ENCODE measurements at places on chromosomes 3 and 15. TPM values are rescaled to one million over a fixed set of nuclear protein-coding genes. Genes with fewer than 3 reads are reported as not detected.

Gene ZNF710
- 6.6 TPM for total RNA-seq

Gene MITF
- 3.8 TPM for total RNA-seq

Gene PGBD4
- total RNA-seq: 1.9 TPM

Gene STRC
- total RNA-seq: not detected

Gene HTR3E
- total RNA-seq: not detected

Gene MME
- 13.9 TPM for total RNA-seq

Gene MED12L
- total RNA-seq: under 0.01 TPM

Gene SNTN
- not detected for total RNA-seq

Gene CAMKV
- not detected for total RNA-seq

Gene APEH
- 87.7 TPM for total RNA-seq

Gene DUT
- 39.7 TPM for total RNA-seq

Gene ZNF660
- 0.49 TPM for total RNA-seq

Gene PIERCE2
- total RNA-seq: 0.32 TPM

Gene SPTBN5
- 5.2 TPM for total RNA-seq

Gene IL12A
- 0.76 TPM for total RNA-seq

Gene IL5RA
- not detected for total RNA-seq

Gene UROC1
- total RNA-seq: not detected

Gene CSPG4
- total RNA-seq: 4.7 TPM

Gene CGNL1
- 1.9 TPM for total RNA-seq

Gene TGM5
- total RNA-seq: not detected

Gene EPHA6
- total RNA-seq: 0.13 TPM

Gene ZNF774
- 2.3 TPM for total RNA-seq

Gene TLNRD1
- 10.5 TPM for total RNA-seq

Gene ARHGEF26
- total RNA-seq: 1.3 TPM

Gene FGD5
- total RNA-seq: 141 TPM

Gene GPR27
- not detected for total RNA-seq

Gene MYRIP
- total RNA-seq: 11.6 TPM

Gene SLC28A1
- not detected for total RNA-seq

Gene LMAN1L
- total RNA-seq: not detected

Gene TOP2B
- 56.5 TPM for total RNA-seq

Gene SYNPR
- total RNA-seq: not detected

Gene MRPS22
- total RNA-seq: 63.6 TPM

Gene CX3CR1
- not detected for total RNA-seq

Gene LRCH3
- total RNA-seq: 90.9 TPM

Gene PLA2G4E
- not detected for total RNA-seq

Gene PRICKLE2
- total RNA-seq: 2.2 TPM

Gene ROPN1B
- not detected for total RNA-seq

Gene CPN2
- total RNA-seq: not detected

Gene ZNF80
- total RNA-seq: not detected

Gene SAMD7
- not detected for total RNA-seq

Gene CHRNA7
- 1.1 TPM for total RNA-seq

Gene ZFAND6
- total RNA-seq: 158 TPM

Gene LRRC3B
- total RNA-seq: not detected

Gene FGF7
- not detected for total RNA-seq

Gene LRRIQ4
- not detected for total RNA-seq

Gene CASR
- not detected for total RNA-seq

Gene UMPS
- 39.0 TPM for total RNA-seq

Gene RNF13
- 51.2 TPM for total RNA-seq

Gene CHL1
- not detected for total RNA-seq

Gene CYP1A2
- total RNA-seq: not detected

Gene CCRL2
- total RNA-seq: 6.3 TPM

Gene GCNT3
- not detected for total RNA-seq

Gene KCNAB1
- 0.13 TPM for total RNA-seq

Gene PAK6
- not detected for total RNA-seq

Gene INSYN1
- total RNA-seq: 0.13 TPM
